ENCODE measurements at places on chromosomes 6 and 20. TPM values are rescaled to one million over a fixed set of nuclear protein-coding genes. Genes with fewer than 3 reads are reported as not detected.

- no peak for DNase-seq
Observed at GRCh38 chr6:14001329-14002012, 76.7 kb downstream of the RNF182 start.

NKX2-4 gene
- not detected for total RNA-seq

LGSN gene
- not detected for total RNA-seq

GINS1 gene
- total RNA-seq: 7.9 TPM

AURKA gene
- 11.9 TPM for total RNA-seq

DNA sequence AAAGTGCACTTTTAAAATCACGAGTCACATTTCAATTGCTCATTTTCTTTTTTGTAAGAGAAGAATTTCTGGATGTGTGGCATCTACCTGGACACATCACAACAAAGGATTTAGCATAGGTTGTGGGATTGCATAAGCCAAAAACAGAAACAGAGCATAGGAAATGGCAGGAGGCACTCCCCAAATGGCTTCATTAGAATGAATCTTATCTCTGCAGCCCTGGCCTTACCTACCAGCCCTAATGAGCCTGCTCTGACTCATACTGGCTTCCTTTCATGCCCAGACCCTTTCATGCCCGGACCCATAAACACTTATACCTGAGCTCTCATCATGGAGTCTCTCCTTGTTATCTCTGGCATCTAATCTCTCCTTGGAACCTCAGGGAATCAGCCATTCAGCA, 23.9 kb upstream of the SPTLC3 start:
- no peak for DNase-seq

MCCD1 gene
- not detected for total RNA-seq

TNFRSF6B gene
- 1.1 TPM for total RNA-seq

SAMD10 gene
- total RNA-seq: 6.4 TPM

GRCh38 chr6:10613077-10613476, 81.3 kb downstream of the C6orf52 start:
- DNase-seq: no peak

SH3BGRL2 gene
- 225 TPM for total RNA-seq

TDRD6 gene
- not detected for total RNA-seq

DNA sequence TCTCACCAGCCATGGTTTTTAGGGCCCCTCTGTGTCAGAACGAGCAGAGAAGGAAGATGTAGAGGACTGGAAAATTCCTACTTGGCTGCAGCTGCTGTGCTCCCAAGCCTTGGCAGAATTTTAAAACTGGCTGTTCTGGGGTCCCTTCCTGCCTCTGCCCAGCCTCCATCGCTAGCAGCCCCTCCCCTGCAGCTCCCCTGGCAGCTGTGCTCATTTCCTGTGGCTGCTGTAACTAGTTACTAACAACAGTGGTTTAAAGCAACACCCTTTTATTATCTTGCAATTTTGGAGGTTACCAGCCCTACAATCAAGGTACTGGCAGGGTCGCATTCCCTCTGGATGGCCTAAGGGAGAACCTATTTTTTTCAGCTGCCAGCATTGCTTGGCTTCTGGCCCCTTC, 3.7 kb upstream of the CST11 start:
- peak; percentile 52 for DNase-seq
